ENCODE measurements at places on chromosomes 4 and X.

GRCh38 chrX:23616361-23616760 is 50.9 kb upstream of the PRDX4 start:
- no peak for DNase-seq

DNA sequence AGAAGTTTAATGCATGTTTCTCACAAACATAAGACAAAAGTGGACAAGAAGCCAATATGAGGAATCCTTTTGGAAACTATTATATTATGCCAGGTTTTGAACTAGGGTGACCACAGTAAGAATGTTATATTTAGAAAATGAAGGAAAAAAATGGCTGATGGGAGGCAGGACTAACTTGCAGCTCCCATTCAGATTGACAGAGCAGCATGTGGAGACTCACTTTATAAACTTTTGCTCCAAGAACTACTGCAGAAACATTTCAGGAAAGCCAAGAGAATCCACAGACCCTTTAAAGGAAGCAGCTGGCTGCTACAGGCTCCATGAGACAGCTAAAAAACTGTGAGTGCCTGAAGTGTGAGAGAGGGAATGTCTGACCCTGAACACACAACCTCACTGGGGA is 738.6 kb upstream of the GRIA3 start:
- no peak for DNase-seq

GRCh38 chr4:185779517-185779916 is 32.5 kb downstream of the SORBS2 start:
- no peak for DNase-seq

GRCh38 chrX:8090482-8090881 is 80.6 kb downstream of the VCX2 start:
- DNase-seq, result no peak

- DNase-seq, result no peak
These were observed at the start of gene KCND1 for GRCh38 chrX:48971249-48972219. Gene KCND1 (minus strand): TSS chrX:48971844. CDS start chrX:48970271, 1,573 bp downstream.

Measured in SW 1271 (cell line).